ENCODE measurements at places on chromosomes 1 and 21.

- peak; percentile 27 for DNase-seq
These were observed 995 bp downstream of the COLGALT2 start for GRCh38 chr1:184036517-184036949.

DNA sequence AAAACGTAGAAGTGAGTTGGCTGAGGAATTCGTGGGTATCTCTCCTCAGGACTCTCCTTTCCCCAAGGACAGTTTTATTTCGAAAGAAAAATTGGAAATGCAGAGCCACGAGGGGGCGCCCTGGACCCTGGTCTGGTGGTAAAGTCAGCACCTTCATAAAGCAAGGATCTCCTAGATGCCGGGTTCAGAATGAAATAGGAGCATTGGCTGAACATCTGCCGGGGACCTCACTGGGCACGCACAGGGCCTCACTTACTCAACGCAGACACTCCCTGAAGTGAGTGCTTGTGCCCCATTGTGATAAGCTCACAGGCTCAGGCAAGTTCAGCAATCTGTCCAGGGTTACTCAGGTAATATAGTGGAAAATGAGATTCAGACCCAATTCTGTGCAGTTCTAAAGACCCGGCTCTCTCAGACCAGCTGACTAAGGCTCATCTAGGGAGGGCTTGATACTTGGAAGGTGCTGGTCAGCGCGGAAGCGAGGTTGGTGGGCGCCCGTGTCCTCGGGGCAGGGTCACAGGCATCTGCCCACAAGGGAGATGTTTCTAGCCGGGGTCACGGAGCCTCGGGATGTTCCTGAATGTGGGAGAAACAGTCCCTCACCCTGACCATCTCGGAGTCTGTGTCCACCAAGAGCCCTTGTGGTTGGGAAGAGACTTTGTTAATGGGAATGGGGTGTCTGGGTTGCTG lies 55.7 kb upstream of the ETV3 start:
- peak; percentile 80 for DNase-seq

DNA sequence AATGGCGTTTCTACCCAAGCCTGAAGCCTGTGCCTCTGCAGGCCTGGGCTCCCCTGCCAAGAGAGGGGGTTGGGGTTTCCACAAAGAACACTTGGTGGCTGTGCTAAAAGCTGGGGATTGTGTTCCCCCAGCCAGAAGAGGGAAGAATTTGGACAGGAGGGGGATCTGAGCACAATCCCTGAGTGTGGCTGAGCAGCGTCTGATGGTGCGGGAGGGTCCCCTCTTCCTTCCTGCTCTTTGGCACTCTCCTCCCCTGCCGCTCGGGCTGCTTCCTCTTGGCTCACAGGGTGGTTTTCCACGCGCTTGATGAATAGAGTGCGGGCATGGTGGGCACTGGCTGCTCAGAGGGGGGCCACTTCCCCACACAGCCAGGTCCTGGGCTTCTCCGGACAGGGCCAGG lies 3.7 kb downstream of the GPR37L1 start:
- no peak for DNase-seq

DNA sequence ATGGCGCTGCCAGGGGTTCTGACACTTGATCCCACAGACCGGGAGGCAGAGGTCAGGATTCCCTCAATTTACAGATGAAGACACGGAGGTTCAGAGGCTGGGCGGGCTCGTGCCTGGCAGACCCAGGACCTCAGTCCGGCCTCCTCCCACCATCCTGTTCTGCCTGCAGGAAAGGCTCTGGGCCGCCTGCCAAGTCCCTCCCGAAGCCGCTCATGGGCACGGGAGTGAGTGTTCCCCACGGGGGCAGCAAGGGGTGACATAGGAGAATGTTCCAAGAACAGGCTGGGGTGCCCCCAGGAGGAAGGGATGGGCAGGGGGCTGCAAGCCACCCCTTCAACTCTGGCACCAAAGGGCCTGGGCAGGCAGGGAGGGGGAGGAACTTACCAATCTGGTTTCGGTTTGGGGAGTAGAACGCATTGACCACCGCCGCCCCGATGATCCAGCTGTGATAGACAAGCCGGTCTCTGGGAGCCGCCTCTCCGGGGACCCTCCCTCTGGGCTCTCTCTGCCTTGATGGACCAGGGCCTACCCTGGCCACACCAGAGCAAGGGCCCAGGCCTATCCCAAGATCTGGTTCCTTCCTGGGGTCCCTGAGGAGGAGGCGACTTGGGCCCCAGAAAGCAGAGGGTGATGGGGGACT lies 7.5 kb downstream of the PRXL2B start:
- no peak for DNase-seq

- no peak for DNase-seq
These were observed 92.8 kb downstream of the ITPKB start for GRCh38 chr1:226646026-226646869.

DNA sequence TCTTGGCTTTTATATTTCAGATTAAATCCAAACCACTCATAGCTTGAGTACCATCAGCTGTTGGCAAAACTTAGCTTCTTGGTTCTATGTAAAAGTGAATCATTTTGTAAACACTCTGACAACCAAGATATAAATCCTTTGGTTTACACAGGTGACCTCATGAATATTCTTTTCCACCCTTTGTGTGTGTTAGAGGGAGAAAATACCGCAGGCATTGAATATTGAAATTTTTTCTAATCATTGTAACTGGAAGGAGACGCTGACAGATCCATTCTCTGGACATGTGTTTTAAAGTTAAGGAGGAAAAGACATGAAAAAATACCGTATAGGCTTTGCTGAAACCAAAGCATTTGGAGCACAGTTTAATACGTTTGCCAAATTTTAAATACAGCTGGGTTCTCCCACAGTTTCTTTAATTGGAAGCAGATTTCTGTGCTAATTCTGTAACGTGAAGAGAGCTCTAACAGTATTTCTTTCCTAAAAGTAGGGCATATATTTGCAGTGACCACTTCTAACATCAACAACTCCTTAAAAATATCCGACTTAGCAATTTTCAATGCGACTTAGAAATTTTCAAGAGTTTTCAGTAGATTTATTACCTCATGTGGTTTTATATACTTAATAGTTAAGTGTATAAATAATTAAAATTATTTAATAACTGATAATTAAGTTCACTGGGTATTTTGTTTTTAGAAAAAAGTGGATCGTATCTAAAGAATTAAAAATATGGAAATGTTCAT lies 388.2 kb downstream of the USP25 start:
- DNase-seq, result no peak

- DNase-seq, result no peak
These were observed 25.3 kb downstream of the OPTC start for GRCh38 chr1:203519053-203519840.

DNA sequence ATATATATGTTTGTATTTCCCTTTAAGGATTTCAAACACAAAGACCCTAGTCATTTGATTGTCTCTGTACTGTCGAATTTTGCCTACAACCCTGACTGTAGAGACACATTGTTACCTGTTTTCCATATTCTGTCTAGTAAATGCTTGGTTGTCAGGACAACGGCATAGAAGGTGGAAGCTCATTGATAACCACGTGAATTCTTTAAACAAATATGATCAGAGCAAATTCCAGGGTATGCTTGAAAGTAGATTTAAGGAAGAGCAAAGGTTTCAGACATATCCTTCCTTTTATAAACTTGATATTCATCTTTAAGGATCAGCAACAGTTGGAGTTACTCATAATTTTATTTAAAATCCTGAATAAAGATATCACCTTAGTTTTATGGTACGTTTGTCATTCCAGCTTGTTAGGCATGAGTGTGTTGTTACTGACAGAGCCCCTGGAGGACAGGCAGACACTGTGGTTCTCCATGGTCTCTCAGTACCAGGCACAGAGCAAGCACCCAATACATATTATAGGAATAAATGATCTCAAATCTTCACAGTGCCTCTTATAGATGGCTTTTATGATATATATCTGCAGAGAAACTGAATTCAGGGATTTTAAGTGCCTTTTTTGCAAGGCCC lies 203.2 kb downstream of the FGGY start:
- DNase-seq, result no peak

DNA sequence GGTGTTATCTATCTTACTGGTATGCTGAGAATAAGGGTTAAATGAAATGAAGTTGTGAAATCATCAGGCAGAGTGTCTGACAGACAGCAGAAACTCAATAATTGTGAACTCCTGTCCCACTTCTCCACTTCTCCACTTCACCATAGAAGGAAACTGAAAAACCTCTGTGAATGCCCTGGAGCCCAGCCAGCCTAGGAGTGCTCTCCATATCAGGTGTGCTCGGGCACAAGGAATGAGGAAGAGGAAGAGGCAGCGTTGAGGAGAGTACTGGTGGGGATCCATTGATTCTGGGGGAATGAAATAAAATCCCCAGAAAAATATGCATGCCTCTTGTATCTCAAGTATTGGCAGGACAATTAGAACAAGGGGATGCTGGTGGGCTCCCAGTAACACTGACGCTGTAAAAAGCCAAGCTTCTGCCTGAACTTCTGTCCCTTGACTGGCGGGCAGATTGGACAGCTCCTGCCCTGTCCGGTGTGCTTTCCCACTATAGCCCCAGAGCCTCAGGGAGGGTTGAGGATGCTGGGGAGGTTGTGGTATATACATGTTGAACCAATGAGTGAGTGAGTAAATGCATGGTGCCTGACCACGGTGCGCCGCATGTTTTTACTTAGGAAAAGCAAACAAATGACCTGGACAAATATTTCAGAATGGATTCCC lies 47.7 kb downstream of the NMNAT2 start:
- no peak for DNase-seq

DNA sequence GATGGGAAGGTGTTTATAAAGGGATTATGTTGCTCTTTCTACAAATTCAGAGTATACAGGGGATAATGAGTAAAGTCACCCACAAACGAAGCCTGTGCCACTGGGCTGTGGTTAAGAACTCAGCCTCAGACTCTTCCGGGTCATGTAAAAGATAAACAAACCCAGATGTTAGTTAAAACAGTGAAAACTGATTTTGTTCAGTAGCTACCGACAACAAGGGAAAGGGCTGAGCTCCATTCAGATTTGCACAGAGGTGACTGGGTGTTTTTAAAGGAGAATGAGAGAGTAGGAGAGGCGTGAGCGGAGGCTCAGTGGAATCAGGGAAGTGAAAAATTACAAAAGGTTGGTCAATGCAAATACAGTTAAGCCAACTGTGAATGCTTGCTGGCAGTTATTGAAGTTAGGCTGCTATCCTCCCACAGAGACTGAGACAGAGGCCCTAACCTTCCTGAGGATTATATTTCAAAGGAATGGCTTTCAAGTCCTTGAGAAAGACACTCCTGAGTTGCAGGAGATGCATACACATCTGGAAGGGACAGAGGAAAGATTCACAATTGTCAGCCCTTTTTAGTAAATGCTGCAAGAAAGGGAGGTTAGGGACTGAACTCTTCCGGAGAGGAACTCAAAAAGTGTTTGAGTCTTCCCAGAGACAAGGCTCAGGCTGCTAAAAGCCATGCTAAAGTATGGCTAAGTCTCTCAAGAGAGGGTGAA lies 29.9 kb upstream of the SAMD13 start:
- no peak for DNase-seq

DNA sequence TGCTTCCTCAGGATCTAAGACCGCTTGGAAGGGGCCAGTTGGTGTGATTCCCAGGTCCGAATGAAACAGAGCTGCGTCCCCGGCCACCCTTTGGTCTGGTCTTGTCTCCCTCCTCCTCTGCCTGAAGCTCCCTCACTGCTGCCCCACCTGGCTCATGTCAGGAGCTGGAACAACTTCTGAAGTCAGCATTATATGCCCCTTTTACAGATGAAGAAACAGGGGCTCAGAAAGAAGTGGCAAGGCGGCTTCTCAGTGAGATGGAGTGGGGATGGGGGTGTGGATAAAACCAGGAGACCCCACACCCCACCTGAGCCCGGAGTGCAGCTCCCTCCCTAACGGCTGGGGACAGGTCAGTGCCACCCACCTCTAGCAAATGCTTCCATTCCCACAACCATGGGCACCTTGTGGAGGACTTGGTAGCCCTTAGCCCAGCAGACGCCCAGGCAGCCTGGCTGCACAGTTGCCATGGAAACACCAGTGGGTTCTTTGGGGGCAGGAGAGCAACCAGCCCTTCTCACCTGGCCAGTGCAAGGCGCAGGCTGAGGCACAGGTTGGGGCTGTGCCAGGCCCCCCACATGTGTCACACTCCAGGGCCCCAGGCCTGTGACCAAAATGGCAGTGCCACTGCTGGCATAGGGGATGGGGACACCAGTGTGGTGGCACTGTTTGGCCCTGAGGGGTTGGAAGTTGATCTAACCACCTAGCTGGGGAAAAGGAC lies 31.9 kb upstream of the ECE1 start:
- no peak for DNase-seq

DNA sequence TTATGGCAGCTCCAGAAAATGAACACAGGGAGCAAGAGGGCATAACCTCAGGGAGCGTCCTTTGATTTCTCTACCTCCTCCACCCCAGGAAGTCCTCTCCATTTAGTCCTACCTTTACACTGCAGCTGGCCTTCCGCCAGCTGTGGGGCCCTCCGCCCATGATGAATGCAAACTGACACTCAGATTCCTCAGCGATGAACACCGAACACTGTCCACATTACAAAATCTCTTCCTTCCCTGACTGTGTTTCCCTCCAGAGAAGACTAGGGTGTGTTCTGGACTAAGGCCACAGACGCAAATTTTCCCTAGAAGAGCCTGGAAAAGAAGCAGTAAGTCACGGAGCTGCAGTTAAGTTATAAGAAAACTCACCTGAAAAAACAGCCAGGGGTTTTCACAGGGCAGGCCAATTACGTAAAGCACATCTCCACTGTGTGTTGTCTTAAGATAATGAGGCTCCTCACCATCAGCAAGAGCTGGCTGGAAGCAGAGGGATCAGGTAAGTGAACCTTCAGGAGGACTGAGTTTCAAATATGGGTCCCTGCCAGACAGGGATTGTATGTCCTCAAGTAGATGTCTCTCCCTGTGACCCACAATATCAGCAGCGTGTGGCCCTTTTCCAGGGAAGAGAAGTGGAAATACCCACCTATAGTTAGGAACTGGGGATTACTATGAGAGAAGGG lies 46.3 kb upstream of the ATP1B1 start:
- no peak for DNase-seq

DNA sequence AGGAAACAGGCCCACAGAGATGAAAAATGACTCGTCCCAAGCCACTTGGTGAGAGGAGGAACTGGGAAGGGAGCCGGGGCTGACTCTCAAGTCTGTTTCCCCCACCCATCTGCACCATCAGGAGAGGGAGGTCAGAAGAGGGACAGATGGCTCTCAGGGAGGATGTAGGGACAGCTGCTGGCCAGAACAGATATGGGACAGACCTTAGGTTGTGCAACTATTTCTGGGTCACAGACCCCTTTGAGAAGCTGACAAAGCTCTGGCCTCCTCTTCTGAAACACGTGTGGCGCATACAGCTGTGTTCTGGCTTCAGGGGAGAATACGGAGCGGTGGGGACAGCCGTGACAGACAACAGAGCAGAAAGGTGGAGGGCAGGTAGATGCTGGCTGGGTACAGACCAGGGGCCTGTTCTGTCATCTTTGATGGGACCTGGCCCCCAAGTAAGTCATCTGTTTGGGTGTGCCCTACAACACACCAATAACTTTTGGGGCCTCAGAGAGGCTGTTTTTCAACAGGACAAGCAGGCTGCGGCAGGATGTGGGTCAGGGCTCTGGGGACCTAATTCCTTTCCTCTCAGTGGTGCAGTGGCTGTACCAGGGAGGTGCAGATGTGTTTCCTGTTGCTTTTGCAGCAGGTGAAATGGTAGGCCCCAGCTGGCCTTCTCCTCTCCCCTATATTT lies 7.3 kb downstream of the SH3BGRL3 start:
- peak; percentile 77 for DNase-seq

- DNase-seq, result no peak
These were observed 8.7 kb downstream of the CDCA8 start for GRCh38 chr1:37701051-37701450.

GRCh38 chr21:37593015-37593414 lies 226.4 kb downstream of the DYRK1A start:
- no peak for DNase-seq

GRCh38 chr1:156943756-156944155 lies 23.3 kb downstream of the LRRC71 start:
- no peak for DNase-seq

GRCh38 chr1:36876990-36877389 lies 157.3 kb downstream of the GRIK3 start:
- DNase-seq, result no peak

GRCh38 chr1:112262316-112262715 lies 133.7 kb upstream of the CTTNBP2NL start:
- DNase-seq, result no peak

All from stimulated activated CD4-positive, alpha-beta T cell treated with anti-CD3 and anti-CD28 coated beads, Interleukin-15, amount 100 ng/mL, for 24 hours (primary cell).